ENCODE measurements at places on chromosomes 7 and 10.
A peak's percentile ranks its signal among the peaks of the same experiment; 100 is the strongest.

DNA sequence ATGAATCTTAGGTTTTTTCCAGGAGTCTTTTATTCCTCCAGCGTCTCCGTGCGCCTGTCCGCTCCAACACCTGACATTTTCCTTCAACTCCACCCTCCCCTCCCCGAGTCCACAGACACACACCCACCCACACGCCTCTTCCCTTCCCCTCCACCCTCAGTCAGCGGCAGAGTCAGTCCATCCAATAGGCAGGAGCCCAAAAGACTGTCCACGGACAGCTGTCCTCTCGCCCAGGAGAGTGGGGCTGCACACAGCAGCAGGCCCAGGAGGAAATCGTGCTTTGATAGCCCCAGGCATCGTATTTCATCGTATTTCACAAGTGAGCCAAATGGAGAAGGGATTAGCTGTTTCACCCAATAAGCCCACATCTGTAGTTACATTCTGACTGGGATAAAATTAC, 285.1 kb downstream of the ZEB1 start:
- no peak for DNase-seq

GRCh38 chr10:101797403-101798059, 14.3 kb upstream of the NPM3 start:
- no peak for DNase-seq

- DNase-seq = peak; percentile 39
Measured at GRCh38 chr7:20307119-20307518, 23.6 kb upstream of the ITGB8 start.

DNA sequence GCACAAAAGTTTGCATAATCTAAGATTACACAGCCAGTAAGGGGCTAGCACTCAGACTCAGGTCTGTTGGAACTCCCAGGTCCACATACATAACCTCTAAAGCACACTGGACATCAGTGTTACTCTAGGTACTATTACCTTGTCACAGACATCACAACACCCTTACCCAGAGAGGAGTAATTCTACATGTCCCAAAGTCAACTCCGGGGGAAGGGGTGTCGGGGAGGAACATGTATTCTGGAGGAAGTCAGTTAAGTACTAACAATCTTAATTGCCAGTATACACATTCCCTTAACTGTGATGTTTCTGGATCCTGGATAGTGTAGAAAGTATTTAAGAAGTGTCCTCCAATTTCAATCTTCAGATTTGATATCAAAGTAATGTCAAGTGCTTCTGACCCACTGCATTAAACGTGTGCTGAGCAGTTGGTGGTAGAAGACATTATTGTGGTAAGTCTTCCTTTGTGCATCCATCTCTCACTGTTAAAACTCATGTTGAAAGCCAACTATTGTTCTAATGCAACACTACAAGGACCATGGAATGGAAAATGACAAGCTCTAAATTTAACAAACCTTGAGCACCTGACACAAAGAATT, 155.4 kb downstream of the CRPPA start:
- DNase-seq = no peak

DNA sequence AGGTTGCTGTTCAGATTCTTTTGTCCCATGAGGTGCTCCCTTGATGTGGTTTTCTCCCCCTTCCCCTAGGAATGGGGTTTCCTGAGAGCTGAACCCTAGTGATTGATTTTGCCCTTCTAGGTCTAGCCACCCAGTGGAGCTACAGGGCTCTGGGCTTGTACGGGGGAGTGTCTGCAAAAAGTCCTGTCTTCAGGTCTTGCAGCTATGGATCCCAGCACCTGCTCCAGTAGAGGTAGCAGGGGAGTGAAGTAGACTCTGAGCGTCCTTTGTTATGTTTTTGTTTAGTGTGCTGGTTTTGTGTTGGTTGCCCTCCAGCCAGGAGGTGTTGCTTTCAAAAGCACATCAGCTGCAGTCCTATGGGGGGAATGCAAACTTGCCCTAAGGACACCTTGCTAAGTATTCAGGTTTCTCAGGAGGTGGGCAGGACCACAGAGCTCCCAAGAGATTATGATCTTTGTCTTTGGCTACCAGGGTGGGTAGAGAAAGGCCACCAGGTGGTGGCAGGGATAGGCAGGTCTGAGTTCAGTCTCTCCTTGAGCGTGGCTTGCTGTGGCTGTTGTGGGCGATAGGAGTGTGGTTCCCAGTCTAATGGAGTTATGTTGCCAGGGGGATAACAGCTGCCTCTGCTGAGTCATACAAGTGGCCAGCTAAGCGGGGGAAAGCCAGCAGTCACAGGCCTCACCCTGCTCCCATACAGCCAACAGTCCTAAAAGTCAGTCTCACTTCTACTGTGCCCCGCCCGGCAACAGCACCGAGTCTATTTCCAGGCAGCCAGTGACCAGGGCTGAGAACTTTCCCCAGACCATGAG, 92.4 kb upstream of the JCAD start:
- DNase-seq = no peak

DNA sequence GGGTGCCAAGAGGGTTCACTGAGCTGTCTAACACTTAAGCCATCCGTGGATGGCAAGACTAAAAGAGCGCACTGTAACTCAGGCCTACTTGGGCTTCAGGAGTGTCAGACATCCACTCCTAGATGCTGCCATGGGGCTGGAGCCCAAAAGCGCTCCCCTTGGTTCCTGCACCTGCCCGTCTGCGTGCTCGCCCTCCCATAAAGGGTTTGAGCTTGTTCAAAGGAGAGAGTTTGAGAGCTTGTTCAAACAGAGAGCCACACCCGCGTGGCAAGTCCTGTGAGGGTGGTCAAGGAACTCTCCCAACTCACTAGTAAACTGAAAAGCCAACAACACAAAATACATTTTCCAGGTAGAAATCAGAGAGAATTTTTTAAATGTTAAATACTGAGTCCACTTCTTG, 256.7 kb downstream of the SEMA3A start:
- no peak for DNase-seq

DNA sequence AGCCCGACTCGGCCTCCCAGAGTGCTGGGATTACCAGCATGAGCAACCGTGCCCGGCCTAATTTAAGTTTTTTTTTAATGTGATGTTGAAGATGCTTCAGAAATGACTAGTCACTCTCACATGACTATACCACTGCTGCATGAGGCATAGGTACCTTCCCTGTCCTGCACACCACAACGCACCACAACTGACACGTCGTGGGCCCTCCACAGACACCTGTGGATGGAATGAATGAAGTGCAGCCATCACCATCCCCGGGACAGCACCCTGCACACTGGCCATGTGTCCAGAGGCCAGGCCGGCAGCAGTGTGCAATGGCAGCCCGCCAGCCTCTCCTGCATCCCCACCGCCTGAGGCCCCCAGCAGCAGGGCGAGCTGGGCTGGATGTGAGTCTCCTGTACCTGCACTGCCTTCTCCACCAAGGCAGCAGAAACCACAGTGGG, 55.1 kb downstream of the VOPP1 start:
- DNase-seq = no peak

DNA sequence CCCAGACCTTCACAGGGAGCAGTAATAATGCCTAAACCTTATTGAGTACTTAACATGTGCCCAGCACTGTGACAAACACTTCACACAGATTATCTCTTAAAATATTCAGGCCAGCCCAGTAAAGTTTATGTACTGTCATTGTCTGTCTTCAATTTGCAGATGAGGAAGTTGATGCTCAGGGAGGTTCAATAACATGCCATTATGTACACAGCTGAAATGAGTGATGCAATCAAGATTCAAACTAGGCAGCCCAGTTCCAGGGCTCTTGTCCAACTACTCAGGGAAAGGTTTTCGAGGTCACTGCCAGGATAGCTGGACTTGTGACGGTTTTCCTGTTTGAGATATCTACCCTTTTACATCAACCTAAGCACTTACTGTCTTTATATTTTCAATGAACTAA, 56.1 kb downstream of the AUTS2 start:
- peak; percentile 56 for DNase-seq

- DNase-seq = no peak
Measured at GRCh38 chr10:22629852-22630233, 84.5 kb downstream of the PIP4K2A start.

GRCh38 chr10:70681731-70682005, 9.4 kb downstream of the ADAMTS14 start:
- no peak for DNase-seq

DNA sequence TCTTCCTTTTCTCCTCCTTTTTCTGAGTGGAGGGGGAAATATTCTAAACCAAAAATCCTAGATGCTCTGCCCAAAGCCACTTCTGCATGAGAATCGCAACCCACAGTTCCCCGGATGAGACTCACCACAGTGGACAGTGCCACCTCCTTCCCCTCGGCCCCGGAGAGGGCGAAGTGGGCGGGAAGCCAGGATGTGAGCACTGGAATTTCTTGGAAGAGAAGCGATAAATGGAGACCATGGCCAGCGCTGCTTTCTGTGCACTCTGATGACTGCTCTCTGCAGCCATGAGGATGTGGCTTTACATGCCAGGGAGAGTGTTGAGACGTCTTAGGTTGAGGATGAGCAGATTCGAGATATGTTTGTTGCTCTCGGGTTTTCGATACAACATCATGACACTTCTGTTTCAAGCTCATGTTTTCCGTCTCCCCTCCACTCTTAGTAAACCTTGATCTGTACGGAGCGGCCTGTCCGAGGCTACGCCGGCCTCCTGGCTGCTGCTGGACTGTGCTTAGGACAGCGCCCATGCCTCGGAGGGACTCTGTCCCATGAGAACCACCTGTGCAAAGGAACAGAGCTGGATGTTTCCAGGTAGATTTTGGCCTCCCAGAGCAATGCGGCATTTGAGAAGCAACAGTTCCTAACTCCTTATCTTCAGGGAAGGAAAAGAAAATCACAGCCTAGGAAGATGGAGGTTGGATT, 414.6 kb upstream of the FOXK1 start:
- no peak for DNase-seq

DNA sequence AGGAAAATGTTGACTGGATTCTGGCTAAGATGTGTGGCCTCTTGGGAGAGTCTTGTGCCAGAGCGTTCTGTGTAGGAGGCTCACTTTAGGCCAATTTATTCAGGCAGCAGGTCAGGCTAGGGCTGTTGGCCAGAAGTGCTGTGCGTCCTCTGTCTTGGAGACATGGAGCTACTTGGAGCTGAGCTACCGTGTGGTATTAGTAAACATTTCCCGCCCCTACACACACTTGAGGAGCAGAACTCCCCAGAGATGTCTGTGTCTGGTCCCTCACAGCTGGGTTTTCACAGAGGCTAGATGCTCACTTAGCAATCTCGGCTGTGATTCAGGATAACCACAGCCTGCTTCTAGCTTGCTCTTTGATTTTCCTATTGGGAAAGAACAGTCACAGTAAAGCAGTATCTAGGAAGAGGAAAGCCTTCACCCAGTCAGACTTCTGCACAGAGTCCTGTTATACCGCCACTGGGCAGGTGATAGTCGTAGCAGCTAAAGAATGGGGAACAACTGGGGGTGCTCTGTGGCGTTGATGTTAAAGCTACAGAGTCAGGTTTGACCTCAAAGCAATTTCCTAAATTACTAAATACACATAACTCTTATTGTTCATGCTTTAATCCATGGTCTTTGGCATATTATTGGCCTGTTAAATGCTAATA, 86.7 kb downstream of the MDFIC start:
- no peak for DNase-seq

DNA sequence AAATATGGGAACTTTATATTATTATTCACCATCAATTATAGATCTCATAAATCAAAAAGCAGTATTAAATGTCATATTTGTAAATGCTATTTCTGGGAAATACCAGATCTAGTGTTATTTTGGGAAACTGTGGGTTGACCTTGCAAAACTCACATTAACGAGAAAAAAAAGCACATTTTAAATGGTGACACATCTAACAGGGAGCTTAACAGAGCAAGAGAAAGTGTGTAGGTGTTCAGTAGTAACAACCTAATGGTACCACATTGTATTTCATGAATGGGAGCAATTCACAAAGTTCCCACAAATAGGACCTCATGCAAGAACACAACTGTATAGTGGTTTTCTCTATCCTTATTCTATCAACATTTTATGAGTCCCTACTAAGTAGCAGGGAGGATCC, 26.2 kb upstream of the HDAC9 start:
- DNase-seq = no peak

GRCh38 chr7:98698976-98699375, 81.9 kb downstream of the NPTX2 start:
- no peak for DNase-seq

GRCh38 chr10:7533657-7534479, 123.0 kb upstream of the SFMBT2 start:
- DNase-seq = no peak

GRCh38 chr10:62637249-62638061, 167.1 kb upstream of the ADO start:
- DNase-seq = no peak

DNA sequence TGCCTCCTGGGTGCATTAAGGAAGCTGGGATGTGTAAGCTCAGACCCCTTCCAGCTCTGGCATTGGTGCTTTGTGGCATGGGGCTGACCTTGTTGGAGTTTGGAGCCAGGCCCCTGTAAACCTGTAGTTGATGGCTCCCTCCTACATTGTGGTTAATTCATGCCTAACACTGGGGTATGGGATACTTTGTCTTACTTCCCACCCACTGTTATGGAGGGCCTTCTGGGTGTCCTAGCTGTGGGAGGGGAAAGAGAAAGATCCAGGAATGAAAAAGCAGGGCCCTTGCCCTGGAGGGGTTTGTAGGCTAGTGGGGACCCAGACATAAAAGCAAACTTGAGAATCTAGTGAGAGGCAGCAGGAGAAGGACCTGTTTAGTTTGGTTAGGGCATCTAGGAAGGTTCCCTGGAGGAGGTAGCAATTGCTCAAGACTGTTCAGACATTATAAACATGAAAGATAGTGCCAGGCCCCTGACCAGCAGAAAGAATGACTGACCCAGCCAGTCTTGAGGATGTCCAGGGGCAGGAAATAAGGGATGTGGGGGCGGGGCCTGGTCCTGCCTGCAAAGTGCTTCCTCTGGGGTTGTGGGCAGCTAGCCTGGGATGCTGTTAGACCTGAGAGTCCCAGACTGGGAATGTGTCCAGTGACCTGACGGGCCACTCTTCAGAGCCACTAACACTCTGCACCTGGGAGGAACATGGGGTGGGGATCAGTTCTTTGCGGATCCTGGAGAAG, 6.6 kb downstream of the ADAMTS14 start:
- no peak for DNase-seq

GRCh38 chr7:135434047-135434446, 75.9 kb downstream of the CNOT4 start:
- no peak for DNase-seq

GRCh38 chr7:149500201-149500600, 2.6 kb upstream of the ZNF746 start:
- no peak for DNase-seq

- no peak for DNase-seq
Measured at GRCh38 chr10:118980870-118981269, 48.6 kb upstream of the NANOS1 start.

GRCh38 chr10:43880160-43880559, 231.5 kb upstream of the ZNF32 start:
- no peak for DNase-seq

DNA sequence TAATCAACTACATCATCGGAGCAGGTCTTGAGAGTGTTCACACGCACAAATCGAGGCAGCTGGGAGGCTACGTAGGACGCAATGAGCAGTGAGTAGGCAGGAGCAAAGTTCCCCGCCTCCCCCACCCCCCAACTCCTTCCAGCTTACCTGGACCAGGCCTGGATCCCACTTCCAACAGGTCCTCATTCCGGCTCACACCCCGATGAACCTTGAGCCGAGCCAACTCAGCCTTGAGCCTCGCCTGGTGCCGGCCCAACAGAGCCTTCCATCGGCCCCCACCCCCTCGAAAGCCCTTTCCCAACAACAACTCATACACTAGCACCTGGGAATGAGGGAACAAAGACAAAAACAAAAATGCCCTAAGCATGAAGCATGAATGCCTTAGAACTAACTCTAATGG, 1.2 kb downstream of the NSUN5 start:
- no peak for DNase-seq

- DNase-seq = no peak
Measured at GRCh38 chr7:1607696-1608095, 37.9 kb upstream of the PSMG3 start.

Data from NCI-H774 (cell line).